Right kidney (tissue), 9 donors: ENCODE measurements at places on chromosomes 7 and 10.

GRCh38 chr7:69882269-69882668 lies 284.0 kb downstream of the AUTS2 start:
- DNase-seq, result no peak

DNA sequence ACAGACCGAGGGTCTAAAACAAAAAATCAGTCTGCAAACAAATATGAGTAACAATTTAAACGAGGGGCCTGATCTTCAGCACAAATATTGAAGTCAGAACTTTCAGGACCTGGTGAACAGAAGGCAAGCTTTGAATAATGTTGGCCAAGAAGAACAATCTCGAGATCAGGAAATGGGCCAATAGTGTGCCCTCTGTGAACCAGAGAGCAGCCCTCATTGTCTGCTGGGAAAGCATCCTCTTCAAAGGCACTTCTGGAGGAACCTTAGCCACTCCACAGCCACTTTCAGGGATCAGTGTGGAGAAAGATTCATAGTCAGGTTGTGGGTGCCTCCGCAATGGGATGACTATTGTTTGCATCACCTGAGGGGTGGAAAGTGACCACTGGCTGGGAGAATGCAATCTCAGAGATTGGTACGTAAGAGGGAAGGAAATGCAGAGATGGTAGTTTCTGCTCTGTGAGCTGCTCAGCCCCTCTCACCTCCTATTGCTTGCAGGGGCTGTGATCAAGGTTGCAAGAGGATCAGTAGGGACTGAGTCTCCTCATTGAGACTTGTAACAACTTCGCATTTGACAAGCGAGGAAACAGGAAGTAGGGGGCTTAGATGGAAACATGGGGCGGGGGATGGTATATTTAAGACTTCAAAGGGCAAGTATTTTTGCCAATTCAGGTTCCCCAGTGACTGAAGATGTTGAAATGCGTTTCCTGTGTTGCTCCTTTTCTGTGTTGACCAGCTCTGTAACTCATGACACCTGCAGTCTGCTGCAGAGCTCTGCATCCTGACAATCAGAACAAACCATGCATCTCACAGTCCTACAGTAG lies 28.4 kb upstream of the IFRD1 start:
- no peak for DNase-seq

DNA sequence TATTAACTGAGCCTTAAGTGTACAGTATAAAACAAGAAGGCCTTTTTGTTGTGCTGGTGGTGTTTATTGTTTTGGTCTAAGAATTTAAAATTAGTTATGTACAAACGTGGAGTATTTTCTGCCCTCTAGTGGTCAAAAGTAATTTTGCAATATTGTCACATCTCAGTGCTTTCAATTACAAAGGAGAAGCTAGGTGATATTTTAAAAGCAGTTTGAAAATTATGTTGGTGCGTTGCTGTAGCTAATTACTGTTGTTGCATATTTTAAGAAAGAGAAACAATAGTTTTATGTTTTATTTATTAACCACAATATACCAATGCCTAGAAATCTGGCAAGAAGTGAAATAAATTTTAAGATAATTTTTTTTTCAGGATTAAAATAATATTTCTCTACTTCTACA lies 11.4 kb downstream of the NPVF start:
- DNase-seq, result peak; percentile 28

DNA sequence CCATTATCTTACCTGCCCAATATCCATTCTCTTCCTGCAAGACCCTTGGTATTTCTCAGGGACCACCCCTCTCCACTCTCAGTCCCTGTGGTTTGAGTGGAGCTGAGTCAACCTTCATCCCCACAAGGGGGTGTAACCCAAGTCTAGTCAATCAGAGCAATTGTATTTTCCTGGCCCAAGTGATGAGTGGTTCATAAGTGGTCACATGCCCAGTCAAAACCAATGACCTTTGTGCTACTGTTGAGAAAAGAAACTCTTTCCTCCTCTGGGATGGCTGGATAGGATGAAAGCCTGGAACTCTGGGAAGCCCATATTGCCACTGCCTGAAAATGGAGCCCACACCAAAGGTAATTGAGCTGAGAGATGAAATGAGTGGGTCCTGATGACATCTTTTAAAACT lies 93.6 kb downstream of the SNX10 start:
- DNase-seq, result no peak

- no peak for DNase-seq
These were observed 13.3 kb downstream of the JMJD1C start for GRCh38 chr10:63452524-63452923.

DNA sequence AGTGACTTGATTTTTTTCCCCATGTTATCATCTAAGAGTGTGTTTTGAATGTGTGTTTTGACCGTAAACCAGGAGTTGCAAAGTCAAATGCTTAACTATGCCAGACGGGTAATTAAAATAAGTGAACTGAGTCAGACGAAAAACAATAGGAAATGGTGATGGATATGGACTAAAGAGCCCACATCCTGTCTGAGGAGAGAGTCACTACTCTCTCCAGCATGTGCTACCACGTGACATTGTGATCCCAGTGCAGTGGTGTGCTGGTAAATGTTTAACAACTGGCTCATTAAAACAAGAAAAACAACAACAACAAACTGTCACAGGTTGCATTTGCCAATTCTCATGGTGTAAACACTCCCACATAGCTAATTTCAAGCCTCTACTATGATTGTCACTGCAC lies 164.3 kb downstream of the SUGCT start:
- no peak for DNase-seq

- no peak for DNase-seq
These were observed 174.6 kb downstream of the CCDC71L start for GRCh38 chr7:106486331-106486730.

DNA sequence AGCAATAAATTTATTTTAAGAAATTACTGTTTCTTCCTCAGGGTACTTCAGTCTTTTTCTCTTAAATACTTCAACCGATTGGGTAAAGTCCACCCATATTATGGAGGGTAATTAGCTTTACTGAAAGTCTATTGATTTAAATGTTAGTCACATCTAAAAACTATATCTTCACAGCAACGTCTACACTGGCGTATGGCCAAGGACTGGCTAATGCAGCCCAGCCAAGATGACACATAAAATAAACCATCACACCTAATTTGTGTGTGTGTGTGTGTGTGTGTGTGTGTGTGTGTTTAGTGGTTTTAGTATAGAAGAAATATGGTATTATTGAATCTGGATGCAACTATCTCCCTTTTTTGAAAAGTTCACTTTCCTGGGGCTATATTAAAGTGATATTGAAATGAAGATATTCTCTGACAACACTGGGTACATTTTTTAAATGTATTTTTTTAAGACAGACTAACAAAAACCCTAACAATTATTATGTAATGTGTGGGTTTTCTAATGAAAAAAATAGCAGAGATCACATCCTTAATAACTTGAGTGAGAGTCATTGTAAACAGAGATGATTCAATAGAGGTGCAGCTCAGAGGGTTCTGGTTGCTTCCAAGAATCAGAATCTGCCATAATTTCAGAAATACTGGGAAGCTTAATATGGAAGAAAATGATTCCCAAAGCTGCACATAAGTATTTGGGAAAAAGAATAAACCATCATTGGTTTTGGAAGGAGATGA lies 584.2 kb upstream of the MBL2 start:
- no peak for DNase-seq

DNA sequence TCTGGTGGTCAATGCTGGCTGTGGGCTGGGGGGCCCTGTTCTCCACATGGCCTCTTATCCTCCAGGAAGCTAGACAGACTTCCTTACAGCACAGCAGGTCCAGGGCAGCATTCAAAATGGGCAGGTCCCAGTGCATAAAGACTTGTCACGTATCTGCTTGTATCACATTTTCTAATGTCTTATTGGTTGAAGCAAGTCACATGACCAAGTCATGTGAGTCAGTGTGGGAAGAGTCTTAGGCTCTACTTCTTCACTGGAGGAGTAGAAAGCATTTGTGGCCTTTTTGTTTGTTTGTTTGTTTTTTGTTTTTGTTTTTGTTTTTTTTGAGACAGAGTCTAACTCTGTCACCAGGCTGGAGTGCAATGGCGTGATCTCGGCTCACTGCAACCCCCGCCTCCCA lies 104.7 kb downstream of the COL13A1 start:
- DNase-seq, result no peak

DNA sequence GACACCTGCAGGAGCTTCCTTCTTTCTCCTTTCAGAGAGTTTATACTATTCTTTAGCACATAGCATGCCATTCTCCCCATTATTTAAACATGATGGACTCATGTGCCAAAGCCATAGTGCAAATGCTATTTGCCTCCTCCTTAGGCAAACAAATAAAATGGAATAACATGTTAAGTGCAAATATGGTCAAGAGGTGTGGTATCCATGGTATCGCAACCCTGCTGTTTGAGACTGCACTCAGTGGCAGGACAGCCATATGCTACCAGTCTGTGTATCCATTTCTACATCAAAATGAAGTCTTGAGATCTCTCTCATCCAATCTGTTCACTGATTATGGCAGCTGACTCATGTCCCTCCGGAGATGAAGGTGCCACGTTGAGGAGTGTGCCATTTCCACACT lies 22.8 kb downstream of the HEPACAM2 start:
- no peak for DNase-seq

DNA sequence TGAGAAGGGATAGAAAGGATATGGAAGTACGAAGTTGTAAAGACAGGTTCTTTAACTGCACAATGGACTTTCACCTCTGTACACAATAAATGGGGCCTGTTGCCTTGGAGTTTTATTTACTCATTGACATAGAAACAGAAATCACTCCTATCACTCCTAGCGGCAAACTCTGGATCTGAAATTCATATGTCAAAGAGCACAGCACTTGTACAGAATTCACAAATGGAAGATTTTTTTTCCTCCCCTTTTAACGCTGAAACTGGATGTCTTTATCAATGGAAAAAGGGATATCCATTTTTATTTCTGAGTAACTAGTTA lies 18.2 kb downstream of the NT5C3A start:
- DNase-seq, result no peak

GRCh38 chr7:77157446-77157845 lies 35.0 kb downstream of the CCDC146 start:
- DNase-seq, result no peak

DNA sequence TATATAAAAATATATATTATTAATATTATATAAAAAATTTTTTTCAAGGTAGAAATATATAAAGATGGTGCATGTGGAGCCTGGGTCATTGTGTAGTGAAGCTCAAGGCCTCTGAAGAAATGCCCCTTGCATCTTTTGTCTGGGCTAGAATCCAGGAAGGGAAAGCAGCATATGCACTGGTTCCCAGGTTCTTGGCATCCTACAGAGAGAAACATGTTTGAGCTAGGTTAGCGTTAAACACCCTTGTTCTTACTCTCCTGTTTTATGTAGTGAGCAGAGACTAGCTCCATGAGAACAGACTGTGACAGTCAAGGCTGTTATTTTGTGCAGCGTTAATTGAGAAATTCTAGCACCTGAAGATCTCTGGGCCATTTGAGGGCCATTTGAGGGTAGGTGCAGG lies 116.1 kb downstream of the POM121L12 start:
- no peak for DNase-seq

- DNase-seq, result no peak
These were observed 8.8 kb upstream of the LAMB4 start for GRCh38 chr7:108138911-108139310.

DNA sequence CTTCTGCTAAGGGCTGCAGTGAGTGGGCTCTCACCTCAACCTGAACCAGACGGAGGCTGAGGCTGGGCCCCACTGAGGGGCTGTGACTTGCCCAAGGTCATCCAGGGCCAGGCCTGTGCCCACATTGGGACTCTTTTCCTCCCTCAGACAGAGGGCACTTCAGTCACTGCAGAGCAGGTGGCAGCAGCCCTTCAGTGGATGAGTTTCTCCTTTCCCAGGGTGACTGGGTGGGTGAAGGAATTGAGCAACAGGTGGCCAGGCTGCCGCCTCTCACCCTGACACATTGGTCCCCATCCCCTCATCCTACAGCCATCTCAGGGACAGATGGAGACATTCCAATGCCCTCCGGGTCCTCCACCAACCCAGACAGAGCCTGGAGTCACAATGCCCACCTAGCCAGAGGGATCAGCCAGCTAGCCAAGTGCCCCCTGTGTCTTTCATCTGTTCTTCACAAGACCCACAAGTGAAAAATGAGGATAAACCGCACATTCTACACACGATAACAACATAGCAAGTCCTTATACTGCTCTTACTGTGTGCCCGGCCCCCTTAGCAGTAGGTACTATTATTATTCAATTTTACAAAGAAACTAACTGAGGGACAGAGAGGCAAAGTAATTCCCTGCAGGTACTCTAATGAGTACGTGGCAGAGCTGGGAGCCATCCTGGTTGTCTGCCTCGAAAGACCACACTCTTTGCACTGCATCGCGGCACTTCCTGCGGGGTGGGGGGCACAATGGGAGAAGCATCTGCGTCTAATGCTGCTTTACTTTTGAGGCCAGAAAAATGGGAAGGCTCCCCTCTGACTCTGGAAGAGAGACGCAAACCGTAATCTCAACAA lies 1.7 kb upstream of the SLC18A3 start:
- no peak for DNase-seq

DNA sequence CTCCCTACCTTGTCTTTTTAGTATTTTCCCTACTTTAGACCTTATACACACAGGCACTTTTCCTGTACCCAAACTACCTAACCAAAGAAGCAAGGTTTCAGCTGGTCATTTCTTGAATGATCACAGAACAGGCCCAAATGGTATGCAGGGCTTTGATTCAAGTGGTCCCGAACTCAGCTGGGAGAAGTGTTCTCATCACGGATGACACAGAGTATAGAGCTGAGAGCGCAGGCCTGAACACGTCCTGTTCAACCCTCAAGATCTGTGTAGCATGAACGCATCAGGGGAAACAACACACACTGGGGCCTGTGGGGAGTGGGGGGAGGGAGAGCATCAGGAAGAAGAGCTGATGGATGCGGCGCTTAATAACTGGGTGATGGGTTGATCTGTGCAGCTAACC lies 318.2 kb downstream of the SFMBT2 start:
- DNase-seq, result no peak

- DNase-seq, result no peak
These were observed 23.6 kb downstream of the SLC35B4 start for GRCh38 chr7:134293002-134293740.

DNA sequence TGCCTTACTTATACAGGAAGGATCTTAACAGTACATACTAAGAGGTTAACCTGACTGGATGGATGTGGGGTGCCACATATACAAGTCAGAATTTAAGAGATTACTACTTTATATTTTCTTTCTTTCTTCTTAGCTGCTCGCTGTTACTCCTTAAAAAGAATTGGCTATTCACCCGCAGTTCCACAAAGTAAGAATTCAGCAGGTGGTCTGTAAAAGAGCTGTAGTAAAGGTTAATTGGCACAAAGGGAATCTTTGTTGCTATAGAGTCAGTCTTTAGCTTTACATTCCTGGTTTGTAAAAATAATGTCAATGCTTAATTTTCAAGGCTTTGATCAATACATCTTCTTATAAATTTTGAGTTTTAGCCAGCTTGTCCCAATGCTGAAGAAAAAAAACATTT lies 43.2 kb downstream of the RALA start:
- no peak for DNase-seq

DNA sequence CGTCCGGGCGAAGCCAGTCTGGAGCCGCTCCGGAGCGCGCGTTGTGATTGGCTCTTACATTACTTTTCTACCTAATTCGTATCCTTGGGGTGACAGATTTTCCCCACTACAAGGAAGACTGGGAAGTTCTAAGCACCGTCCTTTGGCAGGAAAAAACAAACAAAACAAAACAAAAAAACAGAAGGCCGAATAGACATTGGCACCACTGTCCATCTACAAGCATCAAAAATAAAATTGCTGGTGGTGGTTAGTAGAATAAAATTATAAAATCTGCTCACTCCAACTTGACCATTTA lies 651 bp upstream of the SKAP2 start:
- no peak for DNase-seq
